ENCODE measurements at places on chromosomes 12 and 14.

DNA sequence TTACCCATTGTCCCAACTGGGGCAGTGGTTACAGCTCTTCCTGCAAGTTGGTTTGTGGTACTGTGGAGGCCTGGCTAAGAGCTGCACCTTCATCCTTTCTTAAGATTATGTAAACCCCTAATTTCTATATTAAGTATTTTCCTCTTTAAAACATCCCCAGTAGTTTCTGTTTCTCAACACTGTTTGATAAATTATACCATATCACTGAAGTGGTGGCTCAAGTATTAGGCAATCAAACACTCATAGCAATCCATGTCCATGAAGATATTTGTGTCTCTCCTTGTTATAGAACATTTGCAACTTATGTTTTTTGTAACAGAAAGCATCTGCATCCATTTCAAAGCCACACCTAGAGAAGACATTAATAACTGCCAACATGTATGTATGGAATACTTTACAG, 31.8 kb downstream of the ATXN3 start:
- DNase-seq = no peak

GRCh38 chr12:65280306-65280705, 1.8 kb downstream of the MSRB3 start:
- no peak for DNase-seq

DNA sequence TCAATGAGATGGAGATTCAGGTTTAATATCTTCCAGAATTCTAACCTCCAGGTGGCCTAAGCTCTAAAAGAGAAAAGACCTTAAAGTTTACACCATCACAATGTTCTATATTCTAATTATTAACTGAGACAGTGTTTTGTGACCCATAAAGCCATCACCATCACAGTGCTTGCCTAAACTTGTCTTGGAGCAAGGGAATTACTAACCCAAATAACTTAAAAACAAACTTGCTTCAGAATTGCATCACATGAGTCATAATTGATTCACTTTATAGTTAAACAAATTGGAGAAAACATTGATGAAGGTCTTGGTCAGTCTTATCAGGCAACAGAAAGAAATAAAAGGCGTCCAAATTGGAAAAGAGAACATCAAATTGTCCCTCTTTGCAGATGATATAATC, 54.5 kb upstream of the ALG10 start:
- no peak for DNase-seq

GRCh38 chr12:81252228-81252627, 174.3 kb downstream of the ACSS3 start:
- no peak for DNase-seq

DNA sequence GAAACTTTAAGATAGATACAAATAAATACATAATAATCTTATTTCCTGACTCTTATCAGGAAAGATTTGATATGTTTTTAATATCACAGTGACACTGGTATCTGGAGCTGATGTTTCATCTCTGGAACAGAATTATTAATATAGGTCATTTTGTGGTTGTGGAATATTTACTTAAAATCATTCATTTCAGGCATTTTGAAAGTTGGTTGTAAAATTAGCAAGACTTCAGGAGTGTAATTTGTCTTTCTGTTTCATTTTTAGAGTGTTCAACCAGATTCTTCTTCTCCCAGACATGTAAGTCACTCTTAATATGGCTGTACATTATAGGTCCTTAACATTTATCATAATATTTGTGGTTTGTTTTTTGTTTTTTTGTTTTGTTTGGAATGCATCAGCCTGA, 115.7 kb downstream of the PCNX1 start:
- peak; percentile 5 for DNase-seq

- no peak for DNase-seq
Observed at GRCh38 chr12:66602483-66603143, 76.3 kb downstream of the GRIP1 start.

- DNase-seq = no peak
Observed at GRCh38 chr12:69404851-69405565, 45.5 kb downstream of the YEATS4 start.

GRCh38 chr12:130644146-130644545, 72.0 kb downstream of the RIMBP2 start:
- no peak for DNase-seq

- DNase-seq = no peak
Observed at GRCh38 chr12:57840726-57841125, 5.8 kb downstream of the CTDSP2 start.

DNA sequence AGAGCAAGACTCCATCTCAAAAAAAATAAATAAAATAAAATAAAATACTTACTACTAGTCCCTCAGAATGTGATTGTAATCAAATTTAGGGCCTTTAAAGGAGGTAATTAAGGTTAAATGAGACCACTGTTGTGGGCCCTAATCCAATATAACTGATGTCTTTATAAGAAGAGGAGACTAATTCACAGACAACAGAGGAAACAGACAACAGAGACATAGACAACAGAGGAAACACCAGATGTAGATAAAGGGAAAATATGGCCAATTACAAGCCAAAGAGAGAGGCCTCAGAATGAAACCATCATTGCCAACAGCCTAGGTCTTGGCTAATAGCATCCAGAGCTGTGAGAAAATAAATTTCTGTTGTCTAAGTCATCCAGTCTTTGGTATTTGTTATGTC, 669.0 kb upstream of the FOXG1 start:
- no peak for DNase-seq

GRCh38 chr12:75205558-75205957, 4.1 kb downstream of the KCNC2 start:
- DNase-seq = no peak

DNA sequence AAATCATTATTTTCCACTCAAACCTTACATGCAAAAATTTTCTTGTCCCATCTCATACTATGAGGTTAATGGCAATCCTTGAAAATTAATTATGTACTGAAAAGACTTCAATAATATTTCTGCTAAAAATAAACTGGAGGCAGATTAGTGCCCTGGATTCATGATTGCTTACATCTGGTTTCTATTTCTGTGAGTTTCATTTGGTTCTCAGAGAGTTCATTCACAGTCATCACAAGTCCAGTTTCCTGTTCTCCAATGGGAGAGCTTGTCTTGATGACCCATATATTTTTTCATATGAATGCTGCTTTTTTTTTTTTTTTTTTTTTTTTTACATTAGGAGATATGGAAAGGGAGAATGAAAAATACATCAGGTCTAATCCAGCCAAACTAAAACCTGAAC, 6.6 kb upstream of the PTHLH start:
- DNase-seq = no peak

DNA sequence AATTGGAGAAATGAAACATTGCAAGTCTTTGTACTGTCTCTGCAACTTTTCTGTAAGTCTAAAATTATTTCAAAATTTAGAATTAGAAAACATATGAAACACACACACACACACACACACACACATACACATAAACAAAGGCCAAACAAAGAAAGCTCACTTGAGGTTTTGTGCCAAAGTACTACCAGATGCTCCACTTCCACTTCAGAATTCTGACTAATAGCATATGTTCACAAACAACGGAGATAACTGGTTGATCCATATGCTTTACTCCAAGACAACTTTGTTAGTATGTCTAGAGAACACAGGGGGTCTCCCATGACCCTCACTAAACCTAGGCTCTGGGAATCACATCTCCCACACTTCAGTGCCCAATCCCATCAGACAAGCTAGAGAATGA, 133.8 kb upstream of the CLEC14A start:
- DNase-seq = no peak

DNA sequence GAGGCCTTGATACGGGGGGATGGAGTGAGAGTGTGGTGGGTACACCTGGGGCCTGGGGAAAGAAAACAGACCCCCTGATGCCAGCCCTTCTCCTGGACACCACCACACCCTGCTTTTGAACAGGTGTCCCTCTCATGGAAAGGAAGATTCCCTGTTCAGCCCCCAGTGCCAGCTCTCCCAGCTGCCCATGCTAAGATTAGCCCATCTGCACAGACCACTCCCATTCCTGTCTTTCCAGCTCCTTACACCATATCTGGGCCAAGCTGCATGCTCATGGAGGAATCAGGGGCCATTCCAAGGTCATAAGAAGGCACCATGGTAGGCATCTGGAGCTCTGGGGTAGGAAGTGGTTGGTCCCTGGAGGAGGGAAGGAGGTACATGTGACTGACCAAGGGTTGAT, 9.6 kb downstream of the NAB2 start:
- no peak for DNase-seq

- no peak for DNase-seq
Observed at GRCh38 chr12:12327802-12328201, 22.2 kb downstream of the MANSC1 start.

DNA sequence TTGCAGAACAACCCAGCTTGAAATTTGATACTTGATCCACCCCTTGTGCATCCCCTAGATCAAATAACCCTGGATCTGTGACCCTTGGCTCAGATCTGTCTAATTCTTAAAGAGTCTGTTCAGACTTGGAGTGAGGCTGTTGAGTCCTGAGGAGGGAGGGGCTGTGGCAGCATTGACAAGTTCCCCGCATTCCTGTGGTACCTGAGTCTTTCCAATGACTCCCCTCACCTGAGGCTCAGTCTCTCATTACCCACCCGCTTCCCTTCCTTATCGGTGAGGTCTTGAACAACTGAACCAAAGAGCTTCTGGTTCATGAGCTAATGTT, 16.1 kb upstream of the HDAC7 start:
- DNase-seq = peak; percentile 46

DNA sequence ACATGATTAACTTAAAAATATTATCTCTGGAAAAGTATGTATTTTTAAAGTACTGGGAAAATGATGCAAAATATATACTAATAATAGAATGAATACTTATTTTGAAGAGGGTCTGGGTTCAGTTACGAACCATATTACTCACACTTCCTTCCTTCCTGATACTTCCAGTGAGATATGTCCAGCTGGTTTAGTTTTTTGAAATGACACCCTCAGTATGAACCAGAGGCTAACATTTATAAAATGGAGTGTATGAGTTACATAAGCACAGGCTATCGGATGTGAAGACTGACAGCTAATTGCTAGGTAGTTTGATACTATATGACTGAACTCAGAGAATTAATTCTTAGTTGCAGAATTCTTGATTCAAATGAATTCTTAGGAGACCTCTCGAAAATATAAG, 122.9 kb downstream of the OTOGL start:
- no peak for DNase-seq

- no peak for DNase-seq
Observed at GRCh38 chr12:5456030-5456429, 24.1 kb downstream of the NTF3 start.

DNA sequence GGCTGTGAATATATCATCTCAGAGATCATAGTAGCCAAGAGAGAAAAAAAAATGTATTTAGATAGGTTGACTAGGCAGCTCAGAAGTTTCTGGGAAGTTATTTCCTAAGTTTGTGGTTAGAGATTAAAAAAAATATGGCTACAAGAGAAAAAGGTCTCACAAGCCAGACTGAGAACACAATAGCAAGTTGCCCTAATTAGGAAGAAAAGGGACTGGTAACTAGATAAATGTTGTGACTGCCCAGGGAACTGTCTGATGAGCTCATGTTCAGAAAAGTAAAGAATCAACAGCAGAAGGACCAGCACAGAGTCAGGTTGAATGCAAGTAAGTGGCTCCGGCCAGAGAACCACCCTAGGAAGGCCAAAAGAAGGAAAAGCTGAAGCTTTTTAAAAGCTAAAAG, 256.6 kb downstream of the PRKD1 start:
- no peak for DNase-seq

DNA sequence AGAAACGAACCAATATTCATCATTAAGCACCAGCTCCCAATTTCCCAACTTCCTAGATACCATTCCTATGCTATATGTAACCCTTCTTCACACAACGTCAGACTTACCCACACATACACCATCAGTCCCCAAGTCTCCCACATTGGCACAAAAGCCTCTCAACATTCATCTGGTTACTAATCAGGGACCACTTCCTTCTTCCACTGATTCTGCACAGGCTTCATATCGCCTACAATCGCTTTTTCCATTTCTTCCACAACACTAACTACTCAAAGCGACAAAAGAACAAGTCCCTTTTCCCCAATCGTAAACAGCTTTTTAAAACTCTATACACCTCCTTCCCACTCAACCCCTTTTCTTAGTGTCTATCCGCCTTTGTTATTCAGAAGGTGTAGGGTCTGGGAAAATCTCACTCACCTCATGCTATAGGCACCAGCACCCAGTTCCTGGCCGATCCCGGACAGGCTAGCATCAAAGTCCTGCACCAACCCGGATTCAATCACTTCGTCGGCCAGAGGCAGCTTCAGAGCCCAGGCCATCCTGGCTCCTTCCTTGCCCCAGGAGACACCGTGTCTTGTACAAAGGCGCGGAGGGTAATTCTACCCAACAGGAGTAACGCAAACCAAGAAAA, 936 bp downstream of the TFCP2 start:
- no peak for DNase-seq

DNA sequence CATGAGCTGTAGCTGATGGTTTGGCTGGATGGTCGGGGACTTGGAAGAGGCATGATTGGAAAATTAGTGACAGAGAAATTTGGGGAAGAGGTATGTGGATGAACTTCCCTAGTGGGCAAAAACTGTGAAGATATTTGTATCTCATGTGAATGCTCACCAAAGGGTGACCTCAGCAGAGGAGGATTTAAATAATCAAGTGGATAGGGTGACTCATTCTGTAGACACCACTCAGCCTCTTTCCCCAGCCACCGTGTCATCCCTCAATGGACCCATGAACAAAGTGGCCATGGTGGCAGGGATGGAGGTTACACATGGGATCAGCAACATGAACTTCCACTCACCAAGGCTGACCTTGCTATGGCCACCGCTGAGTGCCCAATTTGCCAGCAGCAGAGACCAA, 60.8 kb upstream of the KRAS start:
- no peak for DNase-seq

DNA sequence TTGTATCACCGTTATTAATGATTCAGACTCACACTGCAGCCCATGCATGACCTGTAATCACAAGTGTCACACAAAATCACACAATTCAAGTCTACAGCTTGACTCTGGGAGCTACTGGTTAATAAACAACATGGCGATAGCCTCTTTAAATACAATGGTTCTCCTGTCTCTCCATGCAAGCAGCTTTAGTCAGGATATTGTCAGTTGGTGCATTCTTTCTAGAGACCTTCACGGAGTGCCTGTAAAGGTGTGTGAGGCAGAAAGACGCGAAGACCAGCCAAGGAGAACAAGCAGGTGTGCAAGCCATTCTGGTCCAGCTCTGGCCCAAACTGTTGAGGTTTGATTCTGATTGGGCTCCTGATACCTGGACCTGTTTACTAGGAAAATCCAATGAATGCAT, 40.0 kb upstream of the FOXN3 start:
- no peak for DNase-seq

DNA sequence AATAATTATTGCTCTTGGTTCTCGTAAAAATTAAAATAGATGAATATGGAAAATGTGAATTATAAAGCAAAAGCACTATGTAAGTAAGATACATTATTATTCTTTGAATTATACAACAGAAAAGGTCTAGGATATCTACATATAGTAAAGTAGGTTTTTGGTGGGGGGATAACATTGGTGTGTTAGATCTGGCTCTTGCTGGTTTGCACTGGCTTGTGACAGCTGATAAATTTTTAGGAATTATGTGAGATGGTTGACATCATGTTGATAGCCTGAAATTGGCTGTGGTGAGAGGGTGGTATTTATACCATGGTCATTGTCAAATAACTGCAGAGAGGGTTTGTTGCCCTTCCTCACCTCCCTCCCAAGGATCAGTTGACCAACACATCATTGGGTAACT, 50.7 kb upstream of the BTG1 start:
- no peak for DNase-seq
